HFF-Myc (cell line): ENCODE measurements at places on chromosomes 12 and 14.

- DNase-seq = no peak
Measured at GRCh38 chr14:95713596-95714371, at the start of gene TCL1A. Gene TCL1A (minus strand): TSS chr14:95714125. CDS start chr14:95714066, 59 bp downstream.

GRCh38 chr12:47549258-47549657 is 156.6 kb downstream of the RPAP3 start:
- no peak for DNase-seq

DNA sequence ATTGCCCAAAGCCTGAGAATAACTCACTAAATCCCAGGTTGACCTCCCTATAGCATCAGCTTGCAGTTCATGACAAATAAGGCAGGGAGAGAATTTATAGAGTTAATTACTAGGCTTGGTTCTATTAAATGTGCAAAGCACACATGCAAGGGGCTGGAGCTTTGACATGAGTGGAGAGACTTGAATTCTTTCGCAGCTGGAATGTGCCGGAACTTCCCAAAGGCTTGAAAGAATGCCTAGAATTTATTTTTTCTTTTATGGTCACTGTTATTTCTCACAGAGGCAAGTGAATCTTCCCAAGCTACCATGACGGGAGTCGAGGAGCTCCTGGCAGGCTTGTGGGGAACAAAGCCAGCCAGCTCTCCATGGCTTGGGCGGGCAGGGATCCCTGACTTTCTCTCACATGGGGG is 95.5 kb upstream of the USP44 start:
- DNase-seq = no peak

- no peak for DNase-seq
Measured at GRCh38 chr14:61244009-61244408, 37.1 kb downstream of the TMEM30B start.

GRCh38 chr12:123075087-123075645 is 75.7 kb downstream of the PITPNM2 start:
- no peak for DNase-seq

DNA sequence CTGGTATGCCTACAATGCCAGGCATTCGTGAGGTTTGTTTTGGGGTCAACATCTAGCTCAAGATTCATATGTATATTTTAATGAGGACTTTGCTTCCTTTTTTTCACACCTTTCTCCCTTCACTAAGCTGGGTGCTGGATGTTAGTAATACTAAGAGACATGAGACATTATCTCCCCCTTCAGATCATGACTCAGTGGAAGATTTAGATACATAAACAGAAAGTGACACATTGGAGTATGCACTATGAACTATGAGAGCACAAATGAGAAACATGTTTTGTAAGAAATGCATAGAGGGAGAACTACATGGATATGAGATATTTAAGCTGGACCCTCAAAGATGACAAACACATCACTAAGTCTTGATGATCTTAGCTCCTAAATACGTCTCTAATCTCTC is 286.3 kb downstream of the RPAP3 start:
- no peak for DNase-seq

DNA sequence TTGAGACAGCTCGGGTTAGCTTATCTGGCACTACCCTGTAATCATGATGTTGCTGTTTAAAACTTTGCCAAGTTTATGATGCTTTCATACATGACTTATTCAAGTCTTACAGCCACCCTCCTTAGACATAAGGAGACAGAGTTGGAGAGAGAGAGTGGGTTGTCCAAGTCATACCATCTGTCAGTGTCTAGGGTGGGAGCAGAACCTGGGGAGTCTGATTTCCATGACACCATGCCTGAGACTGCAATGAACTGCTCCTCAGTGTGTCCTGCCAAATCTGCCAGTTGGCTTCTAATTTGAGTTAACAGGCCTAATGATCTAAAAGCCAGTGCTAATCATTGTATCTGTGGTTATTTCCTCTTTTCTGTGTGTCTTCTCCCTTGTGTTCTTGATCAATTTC is 43.7 kb upstream of the PHC1 start:
- DNase-seq = no peak

DNA sequence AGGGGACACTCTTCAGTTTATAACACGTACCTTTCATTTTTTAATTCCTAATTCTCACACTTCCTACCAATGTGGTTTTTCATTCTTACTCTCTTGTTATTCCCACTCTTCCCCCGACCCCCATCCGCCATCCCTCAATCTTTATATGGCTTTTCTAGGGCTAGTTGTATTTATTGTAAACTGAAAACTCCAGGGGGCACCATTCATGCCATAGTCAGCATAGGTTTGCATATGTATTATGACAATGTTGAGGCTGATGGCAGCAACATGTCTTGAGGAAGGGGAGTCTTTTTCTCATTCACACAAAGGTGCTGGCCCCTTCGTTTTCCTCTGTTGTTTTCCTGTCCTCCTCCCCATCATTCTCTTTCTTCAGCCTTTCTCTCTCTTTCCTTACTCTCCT is 27.7 kb upstream of the LTA4H start:
- DNase-seq = no peak

DNA sequence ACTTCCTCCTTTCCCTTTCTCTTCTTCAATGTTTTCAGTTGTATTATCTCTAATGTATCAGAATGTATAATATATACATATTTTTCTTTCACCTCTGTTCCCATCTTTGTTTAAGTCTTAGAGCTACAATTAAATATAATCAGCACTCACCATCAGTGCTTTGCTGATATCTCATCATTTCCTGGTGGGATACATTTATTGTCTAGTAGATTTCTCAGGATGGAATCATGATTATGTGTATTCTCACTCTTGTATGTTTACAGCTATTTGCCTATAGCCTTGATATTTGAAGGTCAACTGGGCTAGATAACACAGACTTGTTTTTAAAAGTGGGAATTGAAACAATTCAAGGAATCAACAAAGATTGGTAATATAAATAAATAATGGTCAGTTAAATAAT is 124.9 kb upstream of the EEA1 start:
- DNase-seq = no peak

DNA sequence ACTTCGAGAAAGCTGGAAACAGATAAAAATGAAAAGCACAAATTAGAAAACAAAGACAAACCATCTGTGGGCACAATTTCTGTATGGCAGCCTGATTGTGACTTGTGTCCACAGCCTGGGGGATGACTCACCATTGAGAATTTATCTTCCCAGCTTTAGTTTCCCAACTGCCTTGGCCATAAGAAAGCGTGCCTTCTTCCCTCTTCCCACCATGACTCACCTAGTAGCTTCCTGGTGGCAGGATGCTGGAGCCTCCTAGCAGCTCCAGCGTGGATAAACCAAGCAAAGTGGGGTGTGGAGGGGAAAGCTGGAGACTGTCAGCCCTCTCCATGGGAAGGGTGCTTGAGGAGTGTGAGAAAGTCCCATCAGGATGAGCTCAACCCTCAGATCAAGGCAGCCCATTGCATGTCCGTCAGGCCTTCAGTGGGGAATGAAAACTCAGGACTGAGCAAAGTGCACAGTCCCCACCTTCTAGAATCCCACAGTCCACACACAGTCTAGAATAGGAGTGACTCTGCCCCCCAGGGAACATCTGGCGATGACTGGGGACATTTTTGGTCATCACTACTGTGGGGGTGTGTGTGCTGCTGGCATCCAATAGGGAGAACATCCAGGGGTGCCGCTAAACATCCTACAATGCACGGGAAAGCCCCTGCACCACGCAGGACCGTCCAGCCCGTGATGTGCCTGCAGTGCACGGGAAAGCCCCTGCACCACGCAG is 22.4 kb upstream of the SERPINA6 start:
- peak; percentile 77 for DNase-seq

DNA sequence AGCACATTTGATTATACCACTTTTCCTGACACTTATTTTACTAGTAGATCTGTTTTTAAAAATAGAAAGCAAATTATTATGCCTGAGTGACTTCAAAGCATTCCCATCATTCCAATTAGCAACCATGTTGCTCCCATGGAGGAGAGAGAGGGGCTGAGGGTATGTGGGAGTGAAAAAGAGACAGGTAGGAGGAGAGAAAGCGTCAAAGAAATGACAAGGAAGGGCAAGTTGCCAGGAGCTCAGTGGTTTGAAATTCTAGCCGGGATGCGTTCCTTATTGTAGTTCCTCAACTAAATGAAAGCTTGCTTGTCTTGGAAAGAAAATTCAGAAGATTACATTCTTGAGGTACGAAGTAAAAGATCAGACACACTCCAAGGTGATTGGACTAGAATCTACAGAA is 92.4 kb upstream of the PKP2 start:
- DNase-seq = no peak

DNA sequence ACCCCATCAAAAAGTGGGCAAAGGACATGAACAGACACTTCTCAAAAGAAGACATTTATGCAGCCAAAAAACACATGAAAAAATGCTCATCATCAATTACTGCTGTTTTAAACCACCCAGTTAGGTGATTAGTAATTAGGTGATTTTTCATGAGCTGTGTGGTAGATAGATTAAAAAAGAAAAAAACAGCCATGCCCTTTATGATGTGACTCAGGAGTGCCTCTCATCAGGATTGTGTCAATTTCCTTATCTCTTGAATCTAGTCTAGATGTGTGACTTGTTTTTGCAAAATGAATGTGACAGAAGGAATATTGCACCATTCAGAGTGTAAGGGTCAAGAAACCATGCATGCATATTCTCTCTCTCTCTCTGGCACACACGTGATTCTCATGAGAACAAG is 5.7 kb downstream of the OR10A7 start:
- DNase-seq = no peak

GRCh38 chr12:107779077-107779831 is 4.8 kb downstream of the ASCL4 start:
- DNase-seq = no peak

DNA sequence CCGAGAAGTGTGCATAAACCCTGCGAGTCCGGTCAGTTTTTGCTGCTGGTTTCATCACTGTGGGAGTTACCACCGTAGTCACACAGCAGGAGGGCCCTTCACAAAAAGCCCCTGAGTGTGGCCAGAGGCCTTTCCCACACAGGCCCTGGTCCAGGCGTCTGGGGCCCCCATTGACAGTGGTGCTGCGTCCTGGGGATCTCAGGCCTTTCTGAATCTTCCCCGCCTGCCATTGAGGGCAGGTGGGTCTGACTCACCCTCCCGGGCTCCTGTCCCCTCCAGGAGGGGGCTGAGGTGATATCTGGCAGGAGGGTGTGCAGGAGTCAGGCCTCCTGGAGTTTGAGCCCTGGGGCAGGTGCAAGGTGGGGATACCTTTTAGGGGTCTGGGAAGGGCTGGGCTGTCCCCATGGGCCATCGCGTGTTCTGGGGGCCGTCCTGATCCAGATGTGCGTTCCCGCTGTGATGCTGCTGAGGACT is 358.5 kb downstream of the TMEM121 start:
- DNase-seq = no peak

DNA sequence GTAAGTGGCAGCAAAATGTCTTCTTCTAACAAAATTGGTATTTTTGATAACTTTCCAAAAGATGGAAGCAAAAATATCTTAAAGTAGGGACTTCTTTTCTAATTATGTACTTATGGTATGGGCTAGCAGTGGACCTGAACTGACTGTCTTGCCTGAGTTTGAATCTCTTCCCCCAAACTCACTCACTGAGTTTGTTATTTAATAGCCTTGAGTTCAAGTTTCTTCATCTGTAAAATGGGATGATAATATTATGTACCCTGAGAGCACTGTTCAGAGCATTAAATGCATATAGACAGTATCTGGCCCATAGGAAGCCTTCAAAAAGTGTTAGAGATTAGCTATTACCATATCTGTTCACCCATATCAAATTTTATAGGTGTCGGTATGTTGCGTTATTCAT is 210.4 kb upstream of the NUDT4 start:
- no peak for DNase-seq

- no peak for DNase-seq
Measured at GRCh38 chr12:110037315-110037714, 11.0 kb downstream of the C12orf76 start.

DNA sequence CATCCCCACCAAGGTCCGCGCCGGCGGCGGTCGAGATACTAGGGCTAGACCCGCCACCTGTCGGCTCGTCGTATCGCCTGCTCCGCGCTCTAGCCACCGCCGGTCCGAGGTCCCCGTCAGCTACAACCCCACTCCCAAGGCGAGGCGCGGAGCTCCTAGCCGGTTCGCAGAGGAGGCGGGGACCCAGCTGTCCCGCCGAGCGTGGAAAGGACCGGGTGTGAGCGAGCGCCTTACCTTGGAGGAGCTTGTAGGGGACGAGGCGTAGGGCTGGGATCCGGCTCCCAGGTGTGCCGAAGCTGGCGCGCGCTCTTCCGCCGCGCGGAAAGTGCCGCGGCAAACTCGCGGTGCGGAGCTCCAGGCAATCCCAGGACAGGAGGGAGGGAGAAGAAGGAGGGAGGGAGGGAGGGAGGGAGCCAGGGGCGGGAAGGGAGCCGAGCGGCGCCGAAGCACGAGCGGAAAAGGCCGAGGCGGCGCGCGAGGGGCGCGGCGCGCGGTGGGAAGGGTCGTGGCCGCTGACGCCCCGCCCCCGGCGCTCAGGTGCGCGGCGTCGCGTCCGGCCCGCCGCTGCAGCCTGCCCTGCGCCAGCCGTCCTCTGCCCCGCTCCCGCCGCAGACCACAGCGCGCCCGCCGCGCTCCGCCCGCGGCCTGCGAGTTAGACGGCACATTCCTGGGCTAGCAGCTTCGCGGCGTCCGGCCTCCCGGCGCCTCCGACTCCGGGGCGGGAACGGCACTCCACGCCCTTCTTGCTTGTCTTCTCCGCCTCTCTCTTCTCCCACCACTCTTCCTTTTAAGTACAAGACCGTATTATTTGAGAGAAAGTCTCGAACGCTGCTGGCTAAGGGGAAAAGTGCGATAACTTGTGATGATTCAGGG is at the start of gene PAWR:
Gene PAWR (minus strand): TSS at position 327 of the 873 bp plus-strand sequence. CDS start 720 bp downstream, outside the sequence.
- peak; percentile 53 for DNase-seq

DNA sequence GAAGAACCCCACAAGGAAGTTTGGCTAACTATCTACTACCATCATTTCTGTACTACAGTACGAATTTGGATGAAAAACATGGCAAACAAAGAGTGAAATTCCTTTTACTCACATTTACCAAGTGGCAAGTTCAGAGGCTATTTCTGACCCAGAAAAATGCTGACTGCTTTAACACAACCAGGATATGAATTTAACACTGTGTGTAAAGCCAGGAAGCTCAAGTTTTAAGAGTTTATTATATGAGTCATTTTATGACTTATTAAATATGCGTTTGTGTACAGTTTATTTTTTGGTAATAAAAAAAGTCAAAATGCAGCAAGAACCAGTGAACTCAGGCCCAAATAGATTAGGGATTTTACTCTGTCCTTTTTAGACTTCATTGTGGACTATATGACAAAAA is 58.4 kb upstream of the STAC3 start:
- DNase-seq = no peak

DNA sequence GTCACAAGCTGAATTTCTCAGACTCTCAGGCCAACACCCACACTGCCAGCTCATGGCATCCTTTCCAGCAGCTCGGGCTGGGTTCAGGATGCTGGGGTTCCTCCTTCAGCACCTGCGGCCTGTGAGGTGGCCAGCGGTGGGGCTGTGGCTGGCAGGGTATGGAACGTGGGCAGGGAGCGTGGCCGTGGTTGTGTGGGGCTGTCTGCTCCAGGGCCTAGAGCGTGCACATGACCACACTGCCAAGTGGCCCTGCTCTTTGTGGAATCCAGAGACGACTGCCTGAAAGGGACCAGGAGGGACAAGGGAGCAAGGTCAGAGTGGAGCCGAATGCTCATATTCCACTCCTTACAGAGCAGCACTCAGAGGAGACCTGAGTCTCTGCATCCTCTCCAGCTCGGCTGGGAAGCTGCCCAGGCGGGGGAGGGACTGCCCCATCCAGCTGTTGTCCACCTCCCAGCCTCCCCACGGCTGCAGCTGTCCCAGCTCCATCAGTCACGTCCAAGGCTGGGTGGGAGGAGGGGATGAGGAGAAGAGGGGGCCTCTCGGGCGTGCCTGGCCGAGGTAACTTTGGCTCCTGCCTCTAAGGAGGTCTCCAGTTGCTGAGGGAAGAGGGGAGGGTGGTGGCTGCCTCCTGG is 71.3 kb downstream of the TSPAN9 start:
- no peak for DNase-seq
